ENCODE measurements at places on chromosomes 6 and 20.

DNA sequence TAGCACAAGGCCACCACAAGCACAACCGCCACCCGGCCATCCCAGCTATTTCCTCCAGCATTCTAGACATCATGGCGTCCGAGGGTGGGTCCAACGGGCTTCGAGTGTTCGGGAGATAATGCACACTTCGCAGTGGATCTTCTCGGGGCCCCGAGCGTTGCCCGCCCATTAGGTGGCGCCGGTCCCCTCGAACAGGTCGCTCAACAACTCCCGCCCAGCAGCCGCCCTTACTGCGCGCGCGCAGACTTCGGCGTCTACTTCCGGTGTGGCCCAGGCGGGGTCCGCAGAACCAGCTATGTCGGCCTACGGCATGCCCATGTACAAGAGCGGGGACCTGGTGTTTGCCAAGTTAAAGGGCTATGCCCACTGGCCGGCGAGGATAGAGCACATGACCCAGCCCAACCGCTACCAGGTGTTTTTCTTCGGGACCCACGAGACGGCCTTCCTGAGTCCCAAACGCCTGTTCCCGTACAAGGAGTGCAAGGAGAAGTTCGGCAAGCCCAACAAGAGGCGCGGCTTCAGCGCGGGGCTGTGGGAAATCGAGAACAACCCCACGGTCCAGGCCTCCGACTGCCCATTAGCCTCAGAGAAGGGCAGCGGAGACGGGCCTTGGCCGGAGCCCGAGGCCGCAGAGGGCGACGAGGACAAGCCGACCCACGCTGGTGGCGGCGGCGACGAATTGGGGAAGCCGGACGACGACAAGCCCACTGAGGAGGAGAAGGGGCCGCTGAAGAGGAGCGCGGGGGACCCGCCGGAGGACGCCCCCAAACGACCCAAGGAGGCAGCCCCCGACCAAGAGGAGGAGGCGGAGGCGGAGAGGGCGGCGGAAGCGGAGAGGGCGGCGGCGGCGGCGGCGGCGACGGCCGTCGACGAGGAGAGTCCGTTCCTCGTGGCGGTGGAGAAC lies at the start of gene HDGFL1:
HDGFL1 (plus strand) TSS at position 286 of the 904 bp plus-strand sequence; CDS start at position 296, 10 bp downstream.
- no peak for DNase-seq

- DNase-seq: no peak
Observed at GRCh38 chr6:170284866-170285469, 5.9 kb downstream of the DLL1 start.

GRCh38 chr20:5401277-5401875 lies 84.6 kb upstream of the PROKR2 start:
- no peak for DNase-seq

DNA sequence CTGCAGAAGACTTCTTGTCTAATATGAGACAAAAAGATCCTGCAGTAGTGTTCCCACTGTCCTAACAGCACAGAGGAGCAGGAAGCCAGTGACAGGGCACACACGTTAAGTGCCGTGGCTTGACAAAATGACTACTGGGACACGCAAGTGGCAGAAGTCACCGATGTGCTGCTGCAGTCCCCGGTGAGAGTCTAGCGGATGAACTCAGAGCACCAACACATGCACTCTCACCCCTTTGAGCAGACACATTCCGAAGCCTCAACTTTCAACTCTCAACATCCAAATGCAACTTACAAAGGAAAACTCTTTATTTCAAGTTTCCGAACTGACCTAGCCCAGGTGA lies 898 bp downstream of the LAMA4 start:
- DNase-seq: no peak

GRCh38 chr6:150514806-150515380 lies 84.8 kb upstream of the PLEKHG1 start:
- DNase-seq: no peak

GRCh38 chr20:43190332-43190953 lies 737 bp upstream of the PTPRT start:
- no peak for DNase-seq

DNA sequence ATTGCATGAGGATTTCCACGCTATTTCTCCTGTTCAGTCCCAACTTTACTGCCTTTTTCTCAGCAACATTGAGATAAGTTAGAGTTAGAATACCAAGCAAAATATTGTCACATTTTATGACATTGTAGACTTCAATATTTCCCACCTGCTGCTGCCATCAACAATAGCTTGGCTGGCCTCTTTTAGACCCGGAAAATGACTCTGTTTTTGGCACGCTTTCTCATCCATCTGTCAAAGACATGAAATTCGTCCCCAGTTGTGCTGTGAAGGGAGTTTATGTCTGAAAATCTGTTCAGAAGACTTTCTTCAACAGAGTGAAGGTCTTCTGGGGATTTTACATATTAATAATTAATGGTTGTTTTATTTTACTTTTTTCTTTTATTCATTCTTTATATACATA lies 857.3 kb downstream of the FRK start:
- no peak for DNase-seq

GRCh38 chr20:51074062-51074461 lies 51.2 kb upstream of the KCNG1 start:
- DNase-seq: no peak

Data from AML-193 (cell line).